ENCODE measurements at places on chromosomes 3 and 15.

- DNase-seq = no peak
These were observed 102.5 kb downstream of the CHRNA7 start for GRCh38 chr15:32132859-32133258.

GRCh38 chr3:3069723-3070122 is 40.5 kb downstream of the IL5RA start:
- no peak for DNase-seq

GRCh38 chr3:195411836-195412235 is 31.0 kb downstream of the ACAP2 start:
- DNase-seq = no peak

GRCh38 chr3:179608931-179609720 is 4.5 kb downstream of the NDUFB5 start:
- DNase-seq = peak; percentile 44

GRCh38 chr3:73618461-73618860 is 6.3 kb downstream of the PDZRN3 start:
- DNase-seq = no peak

GRCh38 chr3:37988931-37989525 is 1.6 kb upstream of the VILL start:
- DNase-seq = no peak

- DNase-seq = no peak
These were observed 19.2 kb upstream of the LOXL1 start for GRCh38 chr15:73907035-73907408.

DNA sequence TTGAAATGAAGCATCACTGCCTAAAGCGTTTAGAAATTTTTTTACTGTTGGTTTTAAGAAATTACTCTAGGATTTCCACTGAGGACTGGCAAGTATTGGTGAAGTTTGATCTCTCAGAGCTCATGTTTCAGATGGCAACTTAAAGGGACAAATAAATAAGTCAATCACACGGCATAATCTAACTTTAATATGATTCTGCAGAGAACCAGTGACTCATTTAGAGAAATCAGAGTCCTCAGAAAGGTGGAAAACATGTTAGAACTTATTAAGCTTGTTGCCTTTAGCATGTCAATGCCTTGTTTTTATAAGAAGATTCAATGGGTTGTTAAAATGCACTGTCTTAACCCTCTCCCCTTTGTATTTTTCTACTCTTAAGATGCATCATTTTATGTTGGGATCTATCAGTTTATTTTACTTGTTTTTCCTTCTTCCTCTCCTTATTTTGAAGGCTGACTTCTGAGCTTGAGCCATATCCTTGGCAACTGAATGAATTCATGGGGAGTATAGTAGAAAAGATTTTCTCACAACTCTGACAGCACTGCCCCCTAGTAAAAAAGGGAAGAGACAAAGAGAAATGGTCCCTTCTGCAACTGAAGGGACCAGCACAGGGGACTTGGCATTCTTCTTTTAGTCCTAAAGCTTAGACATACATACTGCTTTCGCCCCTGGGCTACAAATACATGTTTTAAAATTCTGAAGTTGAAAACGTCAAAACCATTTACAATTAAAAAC is 431.2 kb downstream of the LPP start:
- DNase-seq = no peak

GRCh38 chr15:40871749-40872617 is 2.1 kb downstream of the RHOV start:
- DNase-seq = no peak

Data from activated CD4-positive, alpha-beta T cell treated with anti-CD3 and anti-CD28 coated beads, Interleukin-2, amount 10 ng/mL, durations not matched to agents 7 days and 5 days (primary cell).